ENCODE measurements at places on chromosomes 2 and 18.

DNA sequence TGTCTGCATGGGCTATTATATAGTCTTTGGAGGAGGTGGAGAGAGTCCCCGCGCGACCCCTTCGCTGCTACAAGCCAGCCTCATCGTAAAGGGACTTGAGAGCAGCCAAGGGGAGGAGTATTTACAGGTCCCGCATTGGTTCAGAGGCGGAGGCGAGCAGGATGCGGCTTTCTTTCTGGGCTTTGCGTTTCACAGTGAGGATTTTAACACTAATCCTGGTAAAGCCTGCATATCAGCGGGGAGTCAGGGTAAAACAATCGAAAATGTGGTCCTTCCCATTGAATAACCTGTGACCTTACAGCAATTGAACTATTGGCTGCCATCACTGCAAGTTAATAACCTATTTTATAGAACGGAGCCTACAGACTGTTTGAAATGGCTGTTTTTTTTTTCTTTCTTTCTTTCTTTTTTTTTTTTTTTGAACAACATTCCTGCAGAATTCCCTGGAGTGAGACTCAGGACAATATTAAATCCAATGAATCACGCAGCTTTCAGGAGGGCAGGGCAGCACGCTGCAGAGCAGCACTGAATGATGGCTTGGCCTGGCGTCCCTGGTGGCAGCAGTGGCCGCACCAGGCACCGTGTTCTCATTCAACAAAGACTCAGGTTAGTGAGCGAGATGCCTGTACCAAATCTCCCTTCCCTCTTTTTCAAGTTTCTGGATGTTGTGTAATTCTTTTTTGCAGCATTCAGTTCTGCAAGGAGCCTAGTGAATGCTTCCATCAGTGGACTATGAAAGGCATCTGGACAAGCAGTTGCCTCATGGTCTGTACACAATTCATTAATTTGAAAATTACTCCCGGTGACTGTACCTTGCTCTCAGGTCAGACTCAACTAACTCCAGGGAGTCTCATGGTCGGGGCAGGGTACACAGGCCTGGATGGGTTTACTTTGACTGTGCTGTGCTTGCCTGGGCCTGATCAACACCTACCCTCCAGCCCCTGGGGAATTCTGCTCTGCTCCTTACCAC, 19.8 kb downstream of the SMIM21 start:
- no peak for DNase-seq

DNA sequence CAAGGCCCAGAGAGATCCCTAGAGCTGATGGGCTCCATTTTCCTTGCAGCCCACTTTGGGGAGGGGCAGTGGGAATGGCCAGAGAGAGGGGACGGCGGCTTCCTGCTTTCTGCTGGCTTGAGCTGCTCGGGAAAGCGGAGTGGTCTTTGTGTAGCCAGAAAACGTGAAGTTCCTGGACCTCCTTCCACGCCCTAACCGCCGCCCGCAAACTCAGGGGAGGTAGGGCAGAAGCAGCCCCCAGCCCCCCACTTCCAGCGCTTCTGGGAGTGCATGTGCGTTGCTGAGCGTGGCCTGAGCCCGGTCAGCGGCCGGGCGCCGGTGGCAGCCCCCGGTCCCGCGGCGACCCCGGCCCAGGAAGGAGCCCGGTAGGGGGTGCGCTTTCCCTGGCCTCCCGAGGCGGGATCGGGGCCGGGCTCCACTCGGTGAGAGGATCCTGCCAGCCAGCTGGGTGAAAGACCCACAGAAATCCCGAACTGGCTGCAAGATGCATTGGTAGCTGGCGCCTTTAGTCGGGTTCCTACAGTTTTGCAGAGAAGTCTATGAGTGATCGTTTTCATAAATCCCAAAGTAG, 25.3 kb upstream of the BOD1L2 start:
- DNase-seq, result no peak

- DNase-seq, result no peak
Measured at GRCh38 chr2:94871226-94872087, at the start of gene TEKT4. Gene TEKT4 (plus strand): TSS chr2:94871430. CDS start chr2:94871580, 150 bp downstream.

DNA sequence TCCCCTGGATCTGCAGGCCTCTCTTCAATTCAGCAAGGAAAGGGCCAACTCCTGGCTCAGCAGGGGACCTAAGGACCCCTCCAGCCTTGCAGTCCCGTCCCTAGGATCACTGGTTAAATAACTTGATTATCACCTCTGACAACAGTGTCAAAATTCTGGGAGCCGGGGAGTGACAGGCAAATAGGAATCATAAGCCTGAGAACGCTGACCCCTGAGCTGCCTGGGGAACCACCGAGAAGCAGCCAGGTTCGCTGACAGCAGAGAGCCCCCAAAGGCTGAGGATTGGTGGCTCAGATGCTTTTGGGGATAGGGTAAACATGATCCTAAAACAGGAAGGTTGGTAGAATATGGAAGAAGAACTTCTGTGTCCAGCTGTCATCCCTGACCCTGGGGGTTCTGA, 17.5 kb upstream of the TNS1 start:
- DNase-seq, result no peak

DNA sequence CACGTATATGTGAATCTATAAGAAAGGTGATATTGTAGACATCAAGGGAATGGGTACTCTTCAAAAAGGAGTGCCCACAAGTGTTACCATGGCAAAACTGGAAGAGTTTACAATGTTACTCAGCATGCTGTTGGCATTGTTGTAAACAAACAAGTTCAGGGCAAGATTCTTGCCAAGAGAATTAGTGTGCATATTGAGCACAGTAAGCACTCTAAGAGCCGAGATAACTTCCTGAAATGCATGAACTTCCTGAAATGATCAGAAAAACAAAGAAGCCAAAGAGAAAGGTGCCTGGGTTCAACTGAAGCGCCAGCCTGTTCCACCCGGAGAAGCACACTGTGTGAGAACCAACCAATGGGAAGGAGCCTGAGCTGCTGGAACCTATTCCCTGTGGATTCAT, 101.0 kb downstream of the HS6ST1 start:
- no peak for DNase-seq

GRCh38 chr18:65822826-65823225, 72.0 kb downstream of the CDH7 start:
- DNase-seq, result no peak

DNA sequence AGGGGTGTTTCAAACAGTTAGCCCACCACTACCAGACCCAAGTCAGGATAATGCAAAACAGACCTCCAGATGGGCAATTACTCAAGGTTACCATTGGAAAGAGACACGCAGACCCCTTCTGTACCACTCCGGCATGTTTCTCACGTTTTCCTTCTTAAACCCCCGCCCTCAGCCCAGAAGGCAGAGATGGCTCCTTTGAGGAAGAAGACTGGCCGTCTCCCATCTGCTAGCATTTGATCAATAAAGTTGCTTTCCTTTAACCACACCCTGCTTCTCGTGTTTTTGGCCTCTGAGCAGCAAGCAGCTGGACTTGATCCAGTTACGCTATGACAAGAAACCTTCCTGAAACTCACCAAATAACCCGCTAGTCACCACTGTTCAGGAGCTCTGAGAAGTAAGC, 1012.4 kb upstream of the GYPC start:
- peak; percentile 20 for DNase-seq

DNA sequence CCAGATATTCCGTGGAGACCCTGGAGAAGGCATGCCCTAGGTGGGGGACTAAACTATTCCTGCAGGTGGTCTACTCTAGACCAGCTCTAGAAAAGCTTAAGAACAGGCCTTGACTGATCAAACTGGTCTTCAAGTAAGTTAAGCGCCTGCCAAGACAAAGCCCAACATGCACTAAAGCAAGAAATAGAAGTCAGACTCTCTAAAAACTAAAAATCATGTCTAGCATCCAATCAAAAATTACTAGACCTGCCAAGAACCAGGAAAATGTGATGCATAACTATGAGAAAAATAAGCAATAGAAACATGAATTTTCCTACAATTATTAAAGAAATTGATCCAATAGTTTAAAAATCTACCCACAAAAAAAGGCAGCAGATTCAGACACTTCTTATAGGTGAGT, 13.6 kb downstream of the KIF1A start:
- DNase-seq, result no peak

DNA sequence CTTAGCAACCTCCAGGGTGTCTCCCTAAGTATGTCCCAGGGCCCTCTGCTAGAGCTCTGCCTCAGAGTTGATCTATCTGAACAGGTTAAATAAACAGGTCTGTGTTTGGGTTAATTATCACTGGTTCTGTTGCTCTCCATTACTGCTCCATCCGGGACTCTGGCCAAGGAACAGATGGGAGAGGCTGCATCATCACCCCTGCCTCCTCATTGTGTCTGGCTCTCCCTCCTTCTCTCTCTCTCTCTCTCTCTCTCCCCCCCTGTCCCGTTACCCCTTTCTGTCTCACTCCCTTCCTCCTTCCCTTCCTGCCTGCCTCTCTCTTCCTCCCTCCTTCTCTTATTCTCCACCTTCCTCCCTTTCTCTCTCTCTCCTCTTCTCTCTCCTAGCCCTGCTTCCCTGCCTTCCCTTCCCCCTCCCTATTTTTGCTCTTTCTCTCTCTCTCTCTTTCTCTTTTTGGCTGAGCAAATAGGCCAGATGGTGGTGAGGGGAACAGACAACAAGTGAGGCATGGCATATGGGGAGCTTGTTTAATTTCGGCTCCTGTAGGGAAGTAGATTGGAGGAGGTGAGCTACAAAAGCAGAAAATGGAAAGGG, 62.1 kb downstream of the SETBP1 start:
- no peak for DNase-seq

GRCh38 chr2:218129458-218130135, 3.8 kb downstream of the CXCR2 start:
- no peak for DNase-seq

- no peak for DNase-seq
Measured at GRCh38 chr2:181885096-181885495, 6.4 kb upstream of the ITPRID2 start.

- no peak for DNase-seq
Measured at GRCh38 chr2:45257820-45258219, 248.6 kb upstream of the SIX2 start.

GRCh38 chr2:21468624-21469023, 344.9 kb downstream of the TDRD15 start:
- no peak for DNase-seq

GRCh38 chr2:46980786-46981573, 65.4 kb upstream of the MCFD2 start:
- DNase-seq, result no peak

Data from GM06990 (cell line).